BJ (cell line): ENCODE measurements at places on chromosomes 12 and 14.

GRCh38 chr12:130971925-130972585 is 18.3 kb downstream of the ADGRD1 start:
- no peak for DNase-seq

- DNase-seq, result no peak
These were observed 67.8 kb upstream of the EGLN3 start for GRCh38 chr14:34018564-34019244.

- no peak for DNase-seq
These were observed 1.8 kb upstream of the GCN1 start for GRCh38 chr12:120196363-120196762.

- no peak for DNase-seq
These were observed 35.7 kb downstream of the CNTN1 start for GRCh38 chr12:40727774-40728483.

GRCh38 chr12:52223406-52224039 is 9.5 kb upstream of the KRT7 start:
- no peak for DNase-seq

- DNase-seq, result no peak
These were observed 80.4 kb downstream of the PITPNM2 start for GRCh38 chr12:123070267-123071081.

- no peak for DNase-seq
These were observed 827.7 kb downstream of the TMTC2 start for GRCh38 chr12:83514372-83514771.

- no peak for DNase-seq
These were observed 2.1 kb downstream of the CHST11 start for GRCh38 chr12:104458694-104459367.

DNA sequence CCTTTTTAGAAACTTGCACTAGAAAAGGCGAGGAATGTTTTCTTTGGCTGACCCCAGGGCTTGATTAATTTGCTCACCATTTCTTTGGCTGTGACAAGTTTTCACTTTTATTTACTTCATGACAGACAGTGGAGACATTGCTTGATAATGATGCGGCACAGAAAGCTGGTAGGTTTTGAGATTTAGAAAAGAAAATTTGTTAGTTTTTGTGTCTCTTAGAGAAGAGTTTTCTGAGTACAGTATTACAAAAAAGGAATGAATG is 18.4 kb downstream of the SRGAP1 start:
- no peak for DNase-seq

DNA sequence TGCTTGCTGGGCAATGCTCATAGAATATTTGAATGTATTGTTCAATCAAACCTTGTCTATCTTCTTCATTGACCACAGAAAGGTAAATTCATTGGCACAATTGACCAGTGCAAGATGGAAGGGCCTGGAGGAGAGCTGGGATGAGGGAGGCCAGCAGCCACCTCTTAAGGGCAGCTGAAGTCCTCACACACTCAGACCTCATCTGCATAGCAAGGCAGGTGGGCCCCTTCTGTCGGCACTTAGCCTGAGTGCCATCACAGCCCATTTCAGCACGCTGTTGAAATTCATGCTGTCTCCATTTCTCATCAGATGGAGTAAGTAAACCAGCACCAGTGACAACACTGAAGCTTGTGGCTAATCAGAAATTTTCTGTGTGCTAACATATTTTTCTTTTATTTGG is 25.4 kb upstream of the HMGA2 start:
- no peak for DNase-seq

- peak; percentile 55 for DNase-seq
These were observed 1.5 kb downstream of the PRDM4 start for GRCh38 chr12:107759410-107759809.

- no peak for DNase-seq
These were observed 110.5 kb downstream of the ERGIC2 start for GRCh38 chr12:29270446-29270845.

DNA sequence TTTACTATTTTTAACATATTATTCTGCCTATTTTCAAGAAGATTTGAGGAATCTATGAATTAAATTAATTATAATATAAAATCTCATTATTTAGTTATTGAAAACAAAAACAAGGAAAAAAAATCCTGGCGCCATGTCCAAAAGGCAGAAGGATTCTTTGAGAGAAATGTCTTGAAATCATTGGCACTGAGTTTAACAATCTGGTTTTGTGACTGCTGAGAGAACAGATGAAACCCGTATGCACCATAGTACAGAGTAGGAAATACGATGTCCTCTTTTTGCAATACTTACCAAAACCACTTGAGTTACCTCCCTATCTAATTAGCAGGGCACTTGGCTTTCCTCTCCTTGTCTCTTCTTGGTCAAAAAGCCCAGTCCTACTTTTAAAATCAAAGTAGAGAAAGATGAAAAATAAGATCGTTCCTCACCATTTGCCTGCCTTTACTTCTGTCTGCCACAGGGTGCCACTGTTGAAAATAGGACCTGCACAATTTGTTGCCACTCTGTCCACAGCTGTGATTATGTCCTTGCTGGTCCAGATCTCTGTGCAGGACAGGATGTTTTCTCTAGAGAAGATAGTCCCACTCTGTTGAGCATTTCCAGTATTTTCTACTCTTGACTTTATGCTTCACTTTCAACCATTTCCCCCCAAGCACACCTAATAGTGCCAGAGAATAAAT is 179.7 kb downstream of the PDZRN4 start:
- DNase-seq, result no peak

DNA sequence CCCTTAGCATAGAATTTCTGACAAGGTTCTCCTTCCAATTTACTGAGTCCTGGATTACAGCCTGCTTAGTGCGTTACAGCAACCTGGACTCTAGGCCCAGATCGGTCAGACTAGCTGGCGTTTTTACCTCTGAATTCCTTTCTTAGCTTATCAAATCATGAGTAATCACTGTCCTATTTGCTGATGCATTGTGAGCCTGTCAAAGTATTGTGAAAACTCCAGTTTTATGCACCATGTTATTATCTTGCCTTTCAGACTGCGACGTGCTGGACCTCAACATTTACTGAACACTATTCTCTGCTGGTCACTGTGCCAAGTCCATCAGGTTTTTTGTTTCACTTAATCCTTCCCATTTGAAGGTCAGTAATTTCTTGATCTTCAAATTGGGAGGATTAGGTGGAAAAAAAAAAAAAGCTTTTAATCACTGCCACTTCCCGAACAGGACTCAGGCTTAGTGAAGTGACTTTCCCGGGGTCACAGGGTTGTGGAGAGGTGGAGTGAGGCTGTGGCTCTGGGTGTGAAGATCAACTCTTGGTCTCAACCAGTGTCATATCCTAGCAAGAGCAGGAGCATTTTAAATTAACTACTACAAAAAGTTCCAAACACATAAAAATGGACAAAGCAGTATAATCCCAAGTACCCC is 31.2 kb downstream of the FBXO21 start:
- no peak for DNase-seq

DNA sequence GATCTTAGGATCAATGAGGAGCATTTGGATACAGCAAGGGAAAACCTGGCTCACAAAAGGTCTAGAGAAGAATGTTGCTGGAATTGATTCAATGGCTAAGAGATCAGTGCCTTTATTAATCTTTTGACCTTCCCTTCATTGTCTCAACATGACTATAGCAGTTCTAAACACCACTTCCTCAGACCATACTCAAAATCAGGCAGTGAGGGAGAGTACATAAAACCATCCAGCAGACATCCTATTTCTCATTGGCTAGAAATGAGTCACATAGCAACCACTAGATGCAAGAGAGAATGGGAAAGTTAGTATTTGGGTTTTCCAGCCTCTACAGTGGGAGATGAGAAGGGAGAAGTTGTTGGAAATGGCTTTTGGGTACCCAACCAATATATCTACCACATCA is 151.4 kb upstream of the NUDT4 start:
- no peak for DNase-seq

GRCh38 chr12:109529691-109530640 is 43.3 kb downstream of the MMAB start:
- DNase-seq, result no peak

GRCh38 chr12:81759190-81760051 is at the start of gene PPFIA2:
Gene PPFIA2 (minus strand): TSS chr12:81759350.
- DNase-seq, result no peak

DNA sequence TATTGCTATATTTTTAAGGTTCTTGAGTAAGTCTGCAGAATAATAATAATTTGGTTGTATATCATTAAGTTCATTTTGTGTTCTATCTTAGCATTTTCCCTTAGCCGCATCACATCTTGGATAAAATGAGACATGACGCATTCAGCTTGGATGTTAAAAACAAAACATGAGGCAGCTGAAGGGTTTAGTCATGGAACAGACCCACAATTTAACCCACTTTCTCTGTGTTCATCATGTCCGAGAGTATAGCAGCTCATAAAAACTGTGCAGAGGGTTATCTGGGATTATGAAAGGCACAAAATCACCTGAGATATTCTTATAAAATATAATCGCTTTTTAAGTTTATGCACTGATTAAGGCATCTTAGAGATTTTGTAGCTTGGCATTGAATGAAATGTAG is 219.3 kb downstream of the TRHDE start:
- no peak for DNase-seq

DNA sequence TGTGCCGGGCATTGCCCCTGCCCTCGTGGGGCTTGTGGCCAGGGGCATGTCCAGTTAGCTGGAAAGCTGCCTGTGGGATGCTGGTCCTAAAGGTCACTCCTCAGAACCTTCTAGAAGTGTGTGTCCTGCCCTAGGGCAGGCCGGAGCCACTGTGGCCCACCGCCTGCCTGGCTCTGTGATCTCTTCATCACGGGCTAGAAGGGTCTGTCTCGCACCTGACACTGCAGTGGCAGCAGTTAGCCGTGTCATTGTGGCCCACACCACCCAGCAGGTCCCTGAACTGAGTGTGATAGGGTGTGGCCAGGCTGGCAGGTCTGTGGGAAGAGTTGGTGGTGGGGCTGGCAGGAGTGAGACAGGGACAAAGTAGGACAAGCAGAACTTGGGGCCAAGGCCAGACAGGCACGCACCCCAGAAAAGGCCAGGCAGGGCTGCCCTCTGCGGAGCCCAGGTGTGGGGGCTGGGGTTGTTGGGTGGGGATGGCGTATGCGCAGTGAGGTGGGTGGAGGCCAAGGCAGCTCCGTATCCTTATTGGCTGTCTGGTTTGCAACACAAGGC is 41.2 kb downstream of the ADGRD1 start:
- no peak for DNase-seq

DNA sequence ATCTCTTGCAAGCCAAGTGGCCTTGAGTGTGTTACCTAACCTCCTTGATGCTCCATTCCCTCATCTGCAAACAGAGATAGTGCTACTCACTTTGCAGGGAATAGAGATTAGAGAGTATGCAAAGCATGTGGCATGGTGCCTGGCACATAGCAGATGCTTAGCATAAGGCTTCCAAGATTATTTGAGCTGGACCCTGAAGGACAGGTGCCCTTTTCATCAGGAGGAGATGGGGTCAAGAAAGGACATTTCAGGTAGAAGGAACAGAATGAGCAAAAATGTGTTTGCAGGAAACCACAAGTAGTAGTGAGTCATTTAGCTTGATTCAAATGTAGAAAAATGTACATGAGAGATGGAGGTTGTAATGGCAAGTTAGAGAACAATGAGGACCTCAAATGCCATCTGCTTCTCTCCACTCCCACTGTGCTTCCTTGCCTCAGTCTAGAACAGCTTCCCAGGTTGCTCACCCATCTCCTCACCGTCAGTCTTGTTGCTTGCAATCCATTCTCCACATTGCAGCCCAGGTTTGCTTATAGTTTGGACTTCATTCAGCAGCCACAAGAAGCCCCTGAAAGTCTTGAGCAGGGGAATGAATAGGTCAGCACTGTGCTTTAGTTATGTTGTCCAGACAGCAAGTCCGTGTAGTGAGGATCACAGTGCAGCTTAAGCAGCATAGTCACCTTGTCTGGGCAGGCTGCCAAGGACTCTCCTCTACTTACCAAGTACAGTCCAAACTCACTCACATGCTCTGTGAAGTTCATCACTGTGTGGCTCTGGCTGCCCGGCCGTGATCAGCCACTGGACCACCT is 536.3 kb upstream of the CCDC196 start:
- no peak for DNase-seq

DNA sequence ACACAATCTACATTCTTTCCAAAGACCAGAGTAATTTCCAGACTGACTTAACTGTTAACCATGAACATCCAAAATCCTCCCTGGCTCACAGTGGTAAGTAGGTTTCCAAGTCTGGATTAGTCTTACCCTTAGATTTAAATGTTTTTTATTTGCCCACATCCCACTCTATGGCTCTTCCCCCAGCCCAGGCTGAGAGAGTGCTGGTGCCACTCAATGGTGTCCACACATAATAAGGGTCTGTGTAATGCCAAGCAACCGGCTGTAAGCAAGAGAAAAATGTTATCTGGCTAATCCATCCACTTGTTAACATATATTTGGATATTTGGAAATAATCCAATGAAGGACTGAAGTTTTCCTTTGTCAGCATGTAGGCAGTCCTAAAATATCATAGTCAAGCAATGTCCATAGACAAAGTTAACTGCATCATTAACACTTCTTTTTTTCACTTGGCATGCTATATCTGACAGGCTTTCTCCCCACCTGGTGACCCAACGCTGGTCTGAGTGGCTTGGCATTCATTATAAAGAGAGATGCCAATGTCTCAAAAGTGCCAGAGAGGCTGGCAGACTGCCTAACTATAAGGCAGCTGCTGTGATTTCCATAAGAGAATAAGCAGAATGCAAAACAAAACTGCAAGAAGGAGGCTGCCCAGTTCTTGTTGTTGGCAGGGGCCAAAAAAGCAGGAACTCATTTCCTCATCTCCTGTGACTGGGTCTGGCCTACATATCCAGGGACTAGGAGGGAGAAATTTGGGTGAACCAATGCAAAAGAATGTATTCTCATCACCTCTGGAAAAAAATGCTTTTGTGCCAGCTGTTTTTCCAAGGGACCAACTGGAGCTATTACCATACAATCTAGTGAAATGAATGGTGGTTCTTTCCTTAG is 13.9 kb upstream of the HOXC13 start:
- DNase-seq, result no peak

GRCh38 chr14:95290871-95291431 is 28.8 kb downstream of the CLMN start:
- DNase-seq, result no peak

GRCh38 chr12:116130431-116130830 is 147.1 kb downstream of the MED13L start:
- DNase-seq, result no peak
